Melanocyte of skin (primary cell): ENCODE measurements at places on chromosomes 6 and 20. TPM values are rescaled to one million over a fixed set of nuclear protein-coding genes. Genes with fewer than 3 reads are reported as not detected.

The GSTA1 gene
- not detected in 2 replicates for total RNA-seq

The BHLHE23 gene
- not detected in 2 replicates for total RNA-seq

The CCR6 gene
- total RNA-seq, result not detected in 2 replicates

The MRAP2 gene
- total RNA-seq, result 4.0 TPM in 2 replicates

The RSPH4A gene
- 0.34 and 0.36 TPM in 2 replicates for total RNA-seq

The JAG1 gene
- total RNA-seq, result 37.3 and 59.5 TPM in 2 replicates

The MYBL2 gene
- 22.7 and 27.6 TPM in 2 replicates for total RNA-seq

The GINM1 gene
- total RNA-seq, result 25.6 and 33.9 TPM in 2 replicates

The LPIN3 gene
- 11.4 and 13.4 TPM in 2 replicates for total RNA-seq

The TCP11 gene
- total RNA-seq, result 0.33 TPM in 1 of 2 replicates, not detected in the other

The CSNK2A1 gene
- total RNA-seq, result 91.2 and 143 TPM in 2 replicates

The GFOD1 gene
- total RNA-seq, result 13.1 and 16.0 TPM in 2 replicates

The TMEM170B gene
- total RNA-seq, result 1.4 and 4.4 TPM in 2 replicates

The TAGAP gene
- total RNA-seq, result under 0.01 TPM in 1 of 2 replicates, not detected in the other

The MYL9 gene
- 3.9 and 7.3 TPM in 2 replicates for total RNA-seq

The UNC5CL gene
- total RNA-seq, result 0.15 and 0.33 TPM in 2 replicates

The PTCRA gene
- total RNA-seq, result 0.33 TPM in 1 of 2 replicates, not detected in the other

The TAP2 gene
- total RNA-seq, result 57.7 and 109 TPM in 2 replicates

The TBC1D22B gene
- total RNA-seq, result 9.1 and 9.7 TPM in 2 replicates

The DSP gene
- total RNA-seq, result 0.62 and 1.7 TPM in 2 replicates

The KHDRBS2 gene
- not detected in 2 replicates for total RNA-seq

The TINAG gene
- total RNA-seq, result not detected in 2 replicates

The DEFB124 gene
- not detected in 2 replicates for total RNA-seq

The CYP39A1 gene
- 3.4 and 7.6 TPM in 2 replicates for total RNA-seq

The MYB gene
- 0.33 and 0.93 TPM in 2 replicates for total RNA-seq

The HLA-DQA1 gene
- total RNA-seq, result 0.69 and 2.9 TPM in 2 replicates

The OTOR gene
- not detected in 2 replicates for total RNA-seq

The GABRR1 gene
- not detected in 2 replicates for total RNA-seq

The TBCC gene
- 41.8 and 49.0 TPM in 2 replicates for total RNA-seq

The EEF1A2 gene
- 0.15 TPM in 1 of 2 replicates, not detected in the other for total RNA-seq

The MDFI gene
- total RNA-seq, result not detected in 2 replicates

The NRN1 gene
- 1.8 TPM in 1 of 2 replicates, not detected in the other for total RNA-seq

The EMILIN3 gene
- under 0.01 and 0.15 TPM in 2 replicates for total RNA-seq

The PRSS16 gene
- under 0.01 TPM in 1 of 2 replicates, not detected in the other for total RNA-seq

The RNF217 gene
- total RNA-seq, result 10.0 and 10.8 TPM in 2 replicates

The BPI gene
- not detected in 2 replicates for total RNA-seq

The KCNQ5 gene
- total RNA-seq, result under 0.01 TPM in 1 of 2 replicates, not detected in the other

The ENPP5 gene
- 0.34 and 1.5 TPM in 2 replicates for total RNA-seq

The ITCH gene
- total RNA-seq, result 44.4 and 66.2 TPM in 2 replicates

The ID4 gene
- 3.1 and 16.4 TPM in 2 replicates for total RNA-seq

The ULBP2 gene
- 0.31 and 2.0 TPM in 2 replicates for total RNA-seq

The VIP gene
- total RNA-seq, result not detected in 2 replicates

The ACTL10 gene
- total RNA-seq, result 2.3 and 2.9 TPM in 2 replicates

The TOX2 gene
- under 0.01 TPM in 1 of 2 replicates, not detected in the other for total RNA-seq

The HLA-DMA gene
- total RNA-seq, result 10.5 and 30.6 TPM in 2 replicates

The TPX2 gene
- total RNA-seq, result 33.1 and 47.1 TPM in 2 replicates

The ACSS1 gene
- 17.6 and 21.1 TPM in 2 replicates for total RNA-seq

The KIAA1755 gene
- total RNA-seq, result 1.3 and 5.4 TPM in 2 replicates

The HDGFL1 gene
- not detected in 2 replicates for total RNA-seq

The C4B gene
- total RNA-seq, result under 0.01 and 0.67 TPM in 2 replicates

The FAM83B gene
- total RNA-seq, result not detected in 2 replicates

The MAFB gene
- 1.5 and 1.7 TPM in 2 replicates for total RNA-seq

The RSPH3 gene
- 2.3 and 4.0 TPM in 2 replicates for total RNA-seq

The TM9SF4 gene
- total RNA-seq, result 51.6 and 60.5 TPM in 2 replicates

The FNDC1 gene
- total RNA-seq, result 0.33 TPM in 1 of 2 replicates, not detected in the other

The SPTLC3 gene
- 0.69 and 4.0 TPM in 2 replicates for total RNA-seq

The OR2H1 gene
- total RNA-seq, result not detected in 2 replicates

The RAD21L1 gene
- not detected in 2 replicates for total RNA-seq

The SRMS gene
- not detected in 2 replicates for total RNA-seq
